ENCODE measurements at places on chromosomes 16 and 17.

DNA sequence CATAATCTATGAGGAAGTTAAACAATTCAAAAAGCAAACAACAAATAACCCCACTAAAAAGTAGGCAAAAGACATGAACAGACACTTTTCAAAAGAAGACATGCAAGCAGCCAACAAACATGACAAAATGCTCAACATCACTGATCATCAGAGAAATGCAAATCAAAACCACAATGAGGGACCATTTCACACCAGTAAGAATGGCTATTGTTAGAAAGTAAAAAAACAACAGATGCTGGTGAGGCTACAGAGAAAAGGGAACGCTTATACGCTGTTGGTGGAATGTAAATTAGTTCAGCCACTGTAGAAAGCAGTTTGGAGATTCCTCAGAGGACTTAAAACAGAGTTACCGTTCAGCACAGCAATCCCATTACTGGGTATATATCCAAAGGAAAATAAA lies 24.4 kb downstream of the TNFRSF13B start:
- DNase-seq, result no peak

DNA sequence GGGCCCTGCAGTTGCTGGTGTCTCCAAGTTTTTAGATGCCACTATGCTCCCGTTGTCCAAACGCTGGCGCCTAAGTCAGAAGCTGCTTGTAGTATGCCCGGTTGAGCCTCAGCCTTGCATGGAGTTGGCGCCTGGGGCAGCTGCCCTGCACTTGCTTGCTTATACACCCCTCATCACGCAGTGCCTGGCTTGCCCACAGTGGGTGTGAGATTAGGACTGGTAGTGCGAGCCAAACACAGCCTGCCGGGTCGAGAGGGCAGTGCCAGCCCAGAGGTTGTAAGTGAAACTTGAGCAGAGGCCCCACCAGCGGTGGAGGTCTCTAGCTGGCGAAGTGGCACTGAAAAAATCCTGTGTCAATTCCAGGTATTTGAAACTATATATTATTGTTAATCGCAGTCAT lies 90.3 kb downstream of the ITFG1 start:
- no peak for DNase-seq

- DNase-seq, result no peak
These were observed 80.7 kb downstream of the CDK5R1 start for GRCh38 chr17:32567511-32567910.

- DNase-seq, result no peak
These were observed 2.0 kb upstream of the NAE1 start for GRCh38 chr16:66832661-66833305.

- peak; percentile 73 for DNase-seq
These were observed 2.0 kb upstream of the CD300H start for GRCh38 chr17:74569020-74570003.

DNA sequence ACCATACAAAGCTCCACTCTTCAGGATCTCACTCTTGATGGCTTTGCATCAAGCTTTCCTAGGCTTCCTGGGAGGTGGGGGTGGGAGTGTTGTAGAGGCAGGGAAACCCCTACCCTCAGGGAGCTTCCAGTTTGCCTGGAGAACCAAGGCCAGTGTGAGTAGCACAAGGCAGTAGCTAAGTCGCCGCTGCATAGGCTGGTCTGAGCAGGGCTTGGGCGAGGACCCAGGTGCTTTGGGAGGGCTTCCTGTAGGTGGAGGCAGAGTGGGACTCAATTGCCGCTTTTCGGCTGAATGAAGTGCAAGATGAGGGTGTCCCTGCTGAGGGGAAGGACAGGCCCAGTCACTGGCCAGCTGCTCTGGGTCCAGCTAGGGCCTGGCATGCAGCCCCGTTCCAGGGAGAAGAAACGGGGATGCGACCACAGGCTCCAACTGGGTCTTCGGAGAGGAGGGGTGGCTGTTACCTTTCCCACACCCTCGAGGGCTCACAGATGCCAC lies 3.9 kb downstream of the CD79B start:
- DNase-seq, result no peak

GRCh38 chr17:69732272-69732918 lies 317.9 kb downstream of the MAP2K6 start:
- no peak for DNase-seq

DNA sequence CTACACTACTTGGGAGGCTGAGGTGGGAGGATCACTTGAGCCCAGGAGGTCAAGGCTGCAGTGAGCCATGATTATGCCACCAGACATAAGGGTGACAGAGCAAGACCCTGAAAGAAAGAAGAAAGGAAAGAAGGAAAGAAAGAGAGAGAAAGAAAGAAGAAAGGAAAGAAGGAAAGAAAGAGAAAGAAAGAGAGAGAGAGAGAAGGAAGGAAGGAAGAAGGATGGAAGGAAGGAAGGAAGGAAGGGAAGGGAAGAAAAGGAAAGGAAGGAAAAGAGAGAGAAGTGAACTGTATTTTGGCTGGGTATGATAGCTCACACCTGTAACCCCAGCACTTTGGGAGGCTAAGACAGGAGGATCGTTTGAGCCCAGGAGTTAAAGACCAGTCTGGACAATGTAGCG lies 24.3 kb upstream of the PYY start:
- no peak for DNase-seq

DNA sequence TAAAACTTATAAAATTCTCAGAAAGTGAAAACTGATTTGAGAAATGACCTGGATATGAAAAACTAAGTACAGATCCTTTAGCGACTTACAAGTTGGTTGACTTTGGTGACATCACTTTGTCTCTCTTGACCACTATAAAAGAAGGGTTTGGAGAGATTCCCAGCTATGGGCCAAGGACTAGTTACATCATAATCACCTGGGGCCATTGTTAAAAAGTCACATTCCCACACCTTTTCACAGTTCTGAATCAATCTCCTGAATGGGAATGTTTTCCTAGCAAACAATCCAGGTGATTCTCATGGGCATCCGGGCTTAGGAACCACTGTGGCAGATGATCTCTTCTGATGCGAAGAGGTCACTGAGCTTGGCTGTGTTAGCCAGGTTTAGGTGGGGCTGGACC lies 620 bp upstream of the VWA3A start:
- DNase-seq, result no peak
